MCF 10A (cell line): ENCODE measurements at places on chromosomes 7 and 10. TPM values are rescaled to one million over a fixed set of nuclear protein-coding genes. Genes with fewer than 3 reads are reported as not detected.
A peak's percentile ranks its signal among the peaks of the same experiment; 100 is the strongest.

DNA sequence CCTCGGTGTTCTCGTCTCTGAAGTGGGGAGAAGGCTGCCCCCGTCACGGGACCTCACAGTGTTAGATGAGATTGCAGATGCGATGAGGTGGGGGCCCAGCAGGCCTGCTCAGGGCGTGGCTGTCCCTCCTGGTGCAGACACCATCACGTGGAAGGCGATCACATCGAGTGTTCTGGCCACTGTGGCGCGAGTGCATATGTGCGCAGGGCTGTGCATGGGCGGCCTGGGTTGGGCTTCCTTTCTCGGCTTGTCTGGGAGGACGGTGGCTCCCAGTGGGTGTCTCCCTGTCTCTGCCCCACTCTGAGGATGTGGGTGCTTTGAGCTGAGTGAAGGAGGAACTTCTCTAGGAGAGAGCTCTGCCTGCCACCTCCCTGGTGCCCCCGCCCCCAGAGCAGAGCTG is 83.1 kb downstream of the LHPP start:
- H3K4me1 ChIP-seq = no peaks in the 10 kb centered on the region
- H3K27ac ChIP-seq = no peak overlapping the region
- no peaks in the 10 kb centered on the region for H3K27me3 ChIP-seq
- H3K36me3 ChIP-seq = no peaks in the 10 kb centered on the region

BTBD16 gene
- 0.16 TPM in 1 of 2 replicates, not detected in the other for total RNA-seq

DNA sequence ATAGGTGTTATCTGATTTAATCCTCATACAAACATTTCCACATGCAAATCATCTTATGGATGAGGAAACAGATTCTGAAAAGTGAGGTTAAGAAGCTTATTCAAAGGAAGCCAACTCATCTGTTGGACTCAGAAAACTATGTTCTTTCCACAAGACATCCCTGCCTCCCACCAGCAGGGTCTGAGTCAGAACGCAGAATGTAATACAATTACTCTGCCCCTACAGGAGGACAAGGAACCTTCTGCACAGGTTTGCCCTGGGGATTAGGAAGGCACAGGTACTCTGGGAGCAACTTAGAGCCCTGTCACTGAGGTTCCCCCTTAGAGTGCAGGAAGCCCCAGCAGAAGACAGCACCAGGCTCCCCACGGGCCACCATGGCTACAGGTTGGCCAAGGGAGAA is 255.7 kb downstream of the TNS3 start:
- no peak overlapping the region for H3K27ac ChIP-seq
- peaks cover 34% of the 10 kb centered on the region for H3K36me3 ChIP-seq
- no peaks in the 10 kb centered on the region for H3K27me3 ChIP-seq
- H3K4me3 ChIP-seq = no peak overlapping the region
- DNase-seq = peak; percentile 47

DNA sequence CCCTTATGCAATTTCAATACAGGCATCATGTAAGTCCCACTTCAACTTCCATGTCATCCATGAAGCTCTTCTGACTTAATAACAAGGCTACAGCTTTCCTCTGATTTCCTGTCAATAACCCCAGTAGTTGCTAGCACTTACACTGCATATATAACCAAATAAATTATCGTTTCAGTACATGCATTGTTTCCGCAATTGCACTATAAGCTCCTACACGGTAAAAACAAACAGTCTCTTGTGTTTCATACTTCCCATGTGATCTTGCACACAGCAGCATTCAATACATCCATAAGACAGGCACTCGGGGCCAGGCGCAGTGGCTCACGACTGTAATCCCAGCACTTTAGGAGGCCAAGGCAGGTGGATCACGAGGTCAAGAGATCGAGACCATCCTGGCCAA is 41.4 kb downstream of the FBXW4 start:
- H3K27ac ChIP-seq = no peak overlapping the region
- H3K4me1 ChIP-seq = no peaks in the 10 kb centered on the region
- H3K36me3 ChIP-seq = peaks cover 26% of the 10 kb centered on the region
- no peak for DNase-seq
- no peak overlapping the region for H3K4me3 ChIP-seq
